ENCODE measurements at places on chromosomes 7 and 10.

DNA sequence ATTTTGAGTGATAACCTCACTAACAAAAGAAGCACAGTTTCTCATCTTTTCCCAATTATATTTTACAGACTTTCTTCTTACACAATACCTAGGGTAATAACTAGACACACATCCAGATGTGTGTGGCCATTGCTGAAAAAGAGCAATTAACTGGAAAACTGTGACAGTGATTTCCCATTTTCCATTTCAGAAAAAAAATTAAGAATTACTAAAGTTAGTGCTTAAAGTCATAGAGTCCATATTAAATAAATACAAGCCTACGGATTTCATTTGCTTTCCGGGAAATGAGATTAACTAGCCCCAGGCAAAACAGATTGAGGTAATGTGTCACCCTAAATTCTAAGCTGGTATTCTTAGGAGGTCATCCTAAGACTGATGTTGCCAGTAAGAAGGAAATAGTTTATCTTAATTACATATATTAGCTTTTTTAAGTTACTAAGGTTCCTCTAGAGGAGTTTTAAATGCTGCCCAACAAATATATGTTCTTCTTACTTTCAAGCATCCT, 10.2 kb upstream of the MACC1 start:
- no peak for DNase-seq

DNA sequence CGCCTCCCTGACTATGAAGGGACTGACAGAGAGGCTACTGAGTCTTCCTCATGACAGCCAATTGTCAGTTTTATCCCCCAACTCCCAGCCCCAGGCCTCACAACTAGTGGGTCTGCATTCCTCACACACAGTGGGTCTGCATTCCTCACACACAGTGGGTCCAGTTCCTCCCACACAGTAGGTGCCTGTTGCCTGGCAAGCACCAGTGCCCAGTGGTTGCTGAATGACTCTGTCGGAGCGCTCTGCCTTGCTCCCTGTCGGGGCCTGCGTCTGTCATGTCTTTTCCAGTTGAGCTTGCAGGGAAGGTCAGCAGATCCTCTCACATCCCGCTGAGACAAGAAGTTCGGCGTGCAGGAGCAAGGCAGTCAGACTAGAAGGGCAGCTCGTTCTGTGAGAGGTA, 590.0 kb upstream of the MKI67 start:
- no peak for DNase-seq

DNA sequence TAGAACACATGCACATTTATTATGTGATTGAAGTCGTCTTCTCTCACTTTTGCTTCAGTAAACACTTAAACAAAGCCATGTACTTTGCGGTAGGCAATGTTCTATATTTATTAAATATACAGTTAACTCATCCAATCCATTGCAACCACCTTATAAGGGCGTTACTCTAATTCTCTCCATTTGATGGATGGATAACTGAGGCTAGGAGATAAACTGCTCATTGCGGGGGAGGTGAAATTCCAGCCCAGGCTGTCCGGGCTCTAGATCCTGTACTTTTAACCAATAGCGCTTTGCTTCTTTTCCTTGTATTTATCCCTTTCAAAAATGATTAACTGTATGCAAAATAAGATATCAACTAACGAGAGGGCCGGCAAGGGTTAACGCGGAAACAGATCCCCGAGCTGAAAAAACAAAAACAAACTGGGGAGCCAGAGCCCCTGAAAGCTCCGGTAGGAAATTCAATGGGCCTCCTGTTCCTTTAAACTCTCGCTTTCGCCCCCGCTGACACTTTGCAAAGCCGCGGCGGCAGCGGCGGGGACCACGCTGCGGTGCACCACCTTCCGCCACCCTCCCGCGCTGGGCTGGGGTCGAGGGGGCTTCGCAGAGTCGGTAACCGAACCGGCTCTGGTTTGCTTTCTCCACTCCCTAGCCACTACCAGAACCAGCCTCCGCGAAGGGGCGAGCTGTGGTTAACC, 1.0 kb upstream of the PLXDC2 start:
- no peak for DNase-seq

DNA sequence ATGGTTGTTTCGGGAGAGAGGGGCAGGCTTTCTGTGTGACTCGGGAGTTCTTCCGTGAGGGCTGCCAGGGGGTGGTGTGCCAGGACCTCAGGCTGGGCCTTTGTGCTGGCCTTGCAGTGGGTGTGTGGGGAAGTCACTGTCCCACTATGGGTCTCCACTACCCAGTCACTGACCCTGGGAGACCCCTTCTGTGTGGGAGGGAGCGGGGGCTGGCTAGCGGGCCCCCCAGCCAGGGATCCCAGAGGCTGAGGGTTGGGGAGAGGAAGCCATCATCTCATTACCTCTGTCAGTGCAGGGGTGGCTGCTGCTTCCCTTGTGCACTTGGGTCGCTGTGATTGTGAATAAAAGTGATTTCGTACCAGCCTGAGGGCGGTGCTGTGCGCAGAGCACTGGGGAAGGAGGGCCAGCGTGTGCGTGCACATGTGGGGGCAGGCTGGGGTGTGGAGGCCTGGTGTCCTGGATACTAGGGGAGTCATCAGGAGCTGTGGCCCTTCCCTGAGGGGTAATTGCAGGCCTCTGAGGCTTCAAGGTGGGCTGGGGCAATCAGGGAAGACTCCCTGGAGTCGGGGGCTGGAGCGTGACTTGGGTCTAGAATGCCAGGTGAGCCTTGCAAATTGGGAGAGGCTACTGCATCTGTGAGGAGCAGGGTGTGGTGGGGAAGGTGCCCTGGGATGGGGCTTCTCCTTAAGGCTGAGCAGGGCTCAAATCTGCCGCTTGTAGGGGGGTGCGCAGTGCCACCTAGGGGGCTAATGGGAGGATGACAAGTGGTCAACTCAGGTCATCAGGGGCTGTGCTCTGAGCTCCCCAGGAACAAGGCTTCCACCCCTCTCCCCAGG, 98.9 kb downstream of the NEURL1 start:
- no peak for DNase-seq

DNA sequence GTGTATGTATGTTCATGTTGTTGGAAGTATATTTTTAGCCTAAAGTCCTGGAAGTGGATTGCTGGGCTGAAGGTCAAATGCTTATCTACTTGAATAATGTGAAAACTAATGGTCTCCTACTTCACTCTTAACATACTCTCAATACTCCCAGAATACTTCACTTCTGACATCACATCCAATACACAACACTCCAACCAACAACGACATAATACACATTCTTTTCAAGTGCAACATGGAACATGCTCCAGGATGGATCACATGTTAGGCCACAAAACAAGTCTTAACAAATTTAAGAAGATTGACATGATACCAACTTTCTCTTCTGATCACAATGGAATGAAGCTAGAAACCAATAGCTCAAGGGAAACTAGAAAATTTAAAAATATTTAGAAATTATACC, 126.9 kb upstream of the ADCY1 start:
- no peak for DNase-seq

GRCh38 chr7:102173669-102174068, 113.0 kb upstream of the SH2B2 start:
- no peak for DNase-seq

DNA sequence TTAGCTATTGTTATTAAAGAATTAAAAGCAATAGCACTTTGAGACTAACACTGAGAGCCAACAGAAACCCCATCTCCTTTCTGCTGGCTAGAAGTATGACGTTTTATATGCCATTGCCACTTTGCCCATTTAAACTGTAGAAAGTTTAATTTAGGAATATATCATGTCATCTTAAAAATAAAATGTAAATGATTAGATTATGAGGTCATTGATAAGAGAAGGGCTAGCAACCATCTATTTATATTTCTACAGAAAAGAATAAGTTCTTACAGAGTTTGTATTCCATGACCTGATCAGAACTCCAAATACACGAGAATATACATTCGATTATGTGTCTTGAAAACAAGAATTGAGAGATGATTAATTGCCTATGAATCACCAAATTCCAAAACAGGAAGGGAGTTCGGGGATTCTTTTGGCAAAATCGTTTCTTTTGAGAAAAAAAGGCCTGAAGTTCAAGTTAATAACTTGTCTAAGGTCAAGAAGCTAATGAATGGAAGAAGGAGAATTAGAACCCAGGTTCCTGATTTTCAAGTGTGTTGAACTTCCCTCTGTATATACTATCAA, 227.0 kb downstream of the TRIL start:
- DNase-seq = no peak

DNA sequence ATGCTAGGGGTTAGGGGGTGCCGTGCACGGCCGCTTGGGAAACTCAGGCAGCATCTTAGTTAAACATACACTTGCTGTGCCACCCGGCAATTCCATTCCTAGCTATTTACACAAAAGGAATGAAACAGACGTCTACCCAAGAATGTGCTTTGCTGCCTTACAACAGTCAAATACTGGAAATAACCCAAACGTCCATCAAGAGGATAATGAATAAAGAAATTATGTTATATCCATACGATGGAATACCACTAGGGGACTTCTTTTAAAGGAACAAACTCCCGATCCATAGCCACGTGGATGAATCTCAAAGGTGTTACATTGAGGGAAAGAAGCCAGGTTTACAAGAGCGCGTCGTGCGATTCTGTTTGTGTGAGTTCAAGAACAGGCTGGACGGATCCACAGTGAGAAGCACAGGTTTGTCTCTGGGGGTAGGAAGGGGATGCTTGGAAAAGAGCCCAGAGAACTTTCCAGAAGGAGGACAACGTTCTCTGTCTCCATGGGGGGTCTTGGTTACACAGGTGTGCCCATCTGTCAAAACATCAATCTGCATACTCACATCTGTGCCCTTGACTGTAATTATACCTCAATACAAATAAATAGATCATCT, 41.8 kb downstream of the STK32C start:
- DNase-seq = no peak

- DNase-seq = no peak
Observed at GRCh38 chr10:60048091-60048501, 141.7 kb upstream of the CCDC6 start.

DNA sequence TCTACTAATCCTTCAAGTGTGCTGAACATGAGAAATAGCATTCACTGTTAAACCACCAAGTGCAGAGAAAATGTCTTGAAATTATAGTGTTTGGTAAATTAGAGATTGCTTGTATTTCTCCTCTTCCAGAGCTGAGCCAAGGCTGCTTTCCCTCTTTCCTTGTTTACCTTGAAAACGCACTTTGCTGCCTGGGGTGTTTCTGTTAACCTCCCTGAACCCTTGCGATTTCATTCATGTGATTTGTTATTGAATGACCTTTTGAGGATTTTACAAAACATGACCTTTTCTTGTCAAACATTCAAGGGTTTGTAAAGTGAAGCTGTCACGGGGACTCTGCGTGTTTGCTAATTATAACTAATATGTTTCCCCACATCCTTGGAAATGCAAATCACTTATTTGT, 169.4 kb downstream of the LRMDA start:
- no peak for DNase-seq

DNA sequence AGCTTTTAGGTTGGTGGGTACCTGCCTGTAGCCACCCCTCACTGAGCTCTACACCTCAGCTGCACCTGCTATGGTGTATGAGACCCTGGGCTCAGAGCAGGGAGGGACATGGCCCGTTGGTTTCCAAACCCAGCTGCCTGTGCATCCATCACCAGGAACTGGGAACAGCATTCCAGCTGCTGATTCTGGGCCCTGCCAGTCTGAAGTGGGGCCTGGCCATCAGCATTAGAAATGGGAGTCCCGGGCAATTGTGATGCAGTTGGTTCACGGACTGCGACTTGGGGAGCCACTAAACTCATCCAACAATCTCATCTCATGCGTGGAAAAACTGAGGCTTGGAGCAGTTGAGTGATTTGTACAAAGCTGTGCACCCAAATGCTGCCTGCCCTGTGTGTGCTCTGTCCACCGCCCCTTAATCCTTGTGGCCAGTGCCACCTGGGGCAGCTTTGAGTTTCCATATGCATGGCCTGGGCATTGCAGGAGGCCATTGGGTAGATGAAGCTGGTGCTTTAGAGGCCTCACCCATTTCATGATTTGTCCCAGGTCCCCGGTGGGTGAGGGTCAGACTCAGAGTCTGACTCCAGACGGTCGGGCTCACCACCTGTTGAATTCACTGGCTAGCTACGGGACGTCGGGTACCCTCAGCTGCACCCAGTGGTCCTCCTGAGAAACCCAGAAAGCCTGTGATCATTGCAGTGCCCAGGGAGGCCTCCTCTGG, 109.0 kb upstream of the SHH start:
- no peak for DNase-seq

DNA sequence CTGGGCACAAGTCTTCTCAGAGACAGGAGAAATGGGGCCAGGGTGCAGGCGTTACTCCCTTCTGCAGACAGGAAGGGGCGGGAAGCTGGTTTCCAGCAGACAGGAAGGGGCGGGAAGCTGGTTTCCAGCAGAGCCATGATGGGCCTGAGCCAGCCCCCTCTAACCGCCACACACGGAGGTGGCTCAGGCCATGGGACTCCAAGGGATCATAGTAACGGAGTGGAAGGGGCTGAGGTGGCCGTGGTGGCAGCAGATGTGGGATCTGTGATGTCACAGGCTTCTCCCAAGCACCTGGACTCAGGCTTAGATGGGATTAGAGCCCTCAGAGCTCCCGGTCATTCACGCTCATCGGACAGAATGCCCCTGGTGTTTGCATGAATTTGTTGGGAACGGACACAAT, 177.8 kb downstream of the USP6NL start:
- no peak for DNase-seq

GRCh38 chr10:76918106-76918505, 719.5 kb downstream of the KCNMA1 start:
- no peak for DNase-seq

All from cortex of kidney (tissue), 1 donor.